Ureter (tissue), 1 donor: ENCODE measurements at places on chromosomes 7 and 10. TPM values are rescaled to one million over a fixed set of nuclear protein-coding genes. Genes with fewer than 3 reads are reported as not detected.

The CABCOCO1 gene
- total RNA-seq, result 1.0 TPM

- no peak for DNase-seq
Observed at GRCh38 chr10:3098689-3099088, 31.3 kb downstream of the PFKP start.

DNA sequence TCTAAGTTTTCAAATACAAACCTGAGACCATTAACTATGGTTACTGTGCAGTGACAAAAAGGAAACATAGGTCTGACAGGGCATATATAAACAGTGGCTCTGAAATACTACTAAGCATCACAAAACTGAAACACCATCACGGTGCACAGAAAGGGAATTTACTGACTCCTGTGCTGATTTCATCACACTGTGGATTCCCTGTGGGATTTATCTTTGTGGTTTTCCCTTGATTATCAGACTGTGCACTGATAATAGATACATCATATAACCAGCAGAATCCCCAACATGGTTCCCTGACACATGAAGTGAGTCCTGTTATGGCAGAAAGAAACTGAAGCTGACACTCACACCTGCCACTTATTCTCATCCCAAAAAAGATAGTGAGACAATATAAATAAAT lies 676.3 kb upstream of the KCND2 start:
- DNase-seq, result no peak

DNA sequence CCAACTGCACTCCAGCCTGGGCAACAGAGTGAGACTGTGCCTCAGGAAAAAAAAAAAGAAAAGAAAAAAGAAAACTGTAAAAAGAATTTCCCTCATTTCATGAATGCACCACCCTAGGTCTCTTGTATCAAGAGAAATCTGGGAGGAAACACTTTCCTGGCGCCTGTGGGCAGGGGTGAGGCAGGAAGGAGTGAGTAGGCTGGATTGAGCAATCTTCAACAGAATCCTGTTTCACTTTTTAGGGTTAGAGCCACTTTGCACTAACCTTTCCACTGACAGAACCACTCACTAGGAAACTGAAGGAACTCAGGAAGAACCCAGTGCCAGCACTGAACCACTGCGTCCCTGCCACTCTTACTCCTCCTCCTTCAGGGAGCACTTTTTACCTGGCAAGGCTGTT lies 282.1 kb downstream of the CCDC3 start:
- no peak for DNase-seq

GRCh38 chr7:1214516-1214915 lies 18.2 kb upstream of the UNCX start:
- no peak for DNase-seq
